ENCODE measurements at places on chromosomes 11 and 22.

GRCh38 chr11:9692691-9693090 lies 28.8 kb downstream of the SWAP70 start:
- DNase-seq, result no peak

DNA sequence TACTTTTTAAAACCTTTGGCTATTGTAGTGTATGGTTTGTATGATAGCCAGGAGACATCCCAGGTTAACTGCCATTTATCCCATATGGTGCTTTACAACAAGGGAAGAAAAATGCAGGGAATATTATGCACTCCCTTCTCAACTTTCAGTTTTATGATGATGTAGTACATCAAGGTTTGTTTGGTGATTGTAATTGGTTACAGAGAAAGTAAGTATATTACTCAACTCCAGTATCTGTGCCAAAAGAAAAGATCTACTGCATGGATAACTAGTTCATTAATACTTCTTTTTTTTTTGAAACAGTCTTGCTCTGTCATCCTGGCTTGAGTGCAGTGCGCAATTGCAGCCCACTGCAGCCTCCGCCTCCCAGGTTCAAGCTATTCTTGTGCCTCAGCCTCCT lies 65.3 kb downstream of the BCL2L13 start:
- DNase-seq, result no peak

DNA sequence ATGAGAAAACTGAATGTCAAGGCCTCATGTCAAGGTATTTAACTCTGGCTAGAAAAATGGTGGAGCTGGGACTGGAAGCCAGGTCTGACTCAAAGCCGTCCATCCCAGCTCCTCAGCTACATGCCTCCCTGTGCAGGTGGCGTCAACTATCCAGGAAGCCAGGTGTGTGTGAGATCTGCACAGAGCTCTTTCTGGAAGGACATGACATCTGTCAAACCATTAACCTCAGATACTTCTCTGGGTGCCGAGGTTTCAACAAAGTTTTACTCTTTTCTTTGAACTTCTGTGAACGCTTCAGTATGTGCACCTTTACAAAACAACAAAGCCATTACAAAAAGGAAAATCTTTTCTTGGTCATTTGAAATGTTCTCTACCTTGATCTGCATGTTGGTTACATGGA lies 7.0 kb upstream of the CASTOR1 start:
- no peak for DNase-seq

DNA sequence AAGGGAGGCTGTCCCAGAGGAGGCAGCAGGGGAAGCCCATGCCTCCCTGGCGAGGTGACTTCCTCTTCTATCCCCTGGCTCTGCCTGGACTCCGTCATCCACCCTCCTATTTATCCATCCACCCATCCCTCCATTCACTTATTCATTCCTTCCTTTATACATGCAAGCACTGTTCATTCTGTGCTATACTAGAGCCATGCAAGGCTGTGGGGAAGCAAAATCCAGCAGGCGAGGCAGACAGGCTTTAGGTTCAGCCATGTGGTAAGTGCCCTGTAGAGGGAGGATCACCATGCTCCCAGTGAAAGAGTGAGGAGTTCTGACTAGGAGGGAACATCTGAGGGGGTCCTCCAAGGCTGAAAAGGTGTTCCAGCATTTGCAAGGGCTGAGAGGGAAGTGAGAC lies 1.2 kb upstream of the NAALADL1 start:
- DNase-seq, result no peak

DNA sequence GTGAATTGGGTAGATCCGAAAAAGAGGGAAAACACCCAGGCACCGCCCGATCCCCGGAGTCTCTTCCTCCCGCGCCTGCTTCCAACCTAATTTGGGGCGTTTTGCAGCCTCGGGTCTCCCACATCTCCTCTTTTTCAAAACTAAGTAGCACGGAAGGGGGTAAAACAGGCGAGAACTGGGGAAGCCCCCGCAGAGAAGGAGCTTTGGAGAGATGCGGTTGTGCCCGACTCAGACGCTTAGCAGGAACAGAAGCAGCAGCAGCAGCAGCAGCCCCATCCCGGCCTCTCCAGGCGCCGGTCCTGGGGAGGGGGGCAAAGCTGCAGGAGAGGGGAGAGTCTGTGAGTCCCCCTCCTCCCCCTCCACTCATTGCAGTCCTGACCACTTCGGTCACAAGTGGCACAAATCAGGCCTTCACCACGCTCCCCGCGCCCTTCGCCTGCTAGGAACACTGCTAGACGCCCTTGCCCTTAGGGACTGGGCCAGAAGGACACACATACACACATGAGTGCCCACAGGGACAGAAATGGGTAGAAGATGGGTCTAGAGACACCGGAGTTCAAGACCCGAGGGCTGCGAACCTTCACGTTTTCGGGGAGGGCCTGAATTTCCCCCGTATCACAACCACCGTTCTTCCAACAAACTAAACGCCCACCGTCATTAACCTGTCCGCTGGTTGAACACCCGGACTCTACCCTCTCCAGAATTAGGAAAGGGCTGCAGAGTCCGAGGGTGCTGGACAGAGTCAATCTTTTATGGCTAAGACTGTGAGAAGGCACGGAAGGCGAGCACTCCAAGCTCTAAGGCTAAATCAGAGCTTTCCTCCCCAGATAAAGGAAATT lies 98.3 kb upstream of the HSD17B12 start:
- DNase-seq, result no peak

GRCh38 chr22:41827671-41828070 lies 5.2 kb upstream of the SREBF2 start:
- DNase-seq, result no peak

- DNase-seq, result peak; percentile 10
These were observed 78.3 kb upstream of the KCNQ1OT1 start for GRCh38 chr11:2777871-2778629.

Measured in NCI-H2171 (cell line).